ENCODE measurements at places on chromosomes 7 and 10.

- no peak for DNase-seq
Observed at GRCh38 chr10:1932692-1933094, 195.4 kb upstream of the ADARB2 start.

DNA sequence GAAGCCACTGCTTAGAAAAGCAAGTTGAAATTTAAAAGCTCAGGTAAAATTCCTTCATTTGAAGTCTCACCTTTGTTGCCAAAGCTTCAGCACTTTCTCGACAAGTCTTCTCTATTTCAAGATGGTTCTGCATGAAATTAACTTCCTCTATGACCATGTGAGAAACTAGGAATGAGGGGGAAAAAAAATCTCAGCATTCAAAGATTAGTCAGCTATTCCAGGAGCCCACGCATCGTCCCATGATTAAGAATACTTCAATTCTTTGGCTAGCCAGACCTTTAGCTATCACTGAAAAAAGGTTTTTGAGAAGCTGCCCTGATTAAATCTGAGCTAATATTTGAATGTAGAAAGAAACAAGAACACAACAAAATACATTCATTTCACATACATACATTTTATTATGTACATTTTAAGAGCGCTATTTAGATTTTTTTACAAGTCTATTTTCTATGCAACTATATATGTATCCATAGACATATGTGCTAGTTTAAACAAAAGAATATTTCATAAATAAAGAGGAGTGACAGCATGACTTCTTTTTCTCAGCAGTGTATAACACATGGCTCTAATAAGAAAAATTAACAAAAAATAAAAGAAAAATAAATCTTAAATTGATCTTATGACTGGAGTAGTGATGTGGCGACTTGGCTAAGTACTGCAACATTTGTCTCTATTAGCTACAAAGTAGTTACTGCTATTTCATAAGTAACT lies 44.8 kb downstream of the SHTN1 start:
- DNase-seq, result no peak

DNA sequence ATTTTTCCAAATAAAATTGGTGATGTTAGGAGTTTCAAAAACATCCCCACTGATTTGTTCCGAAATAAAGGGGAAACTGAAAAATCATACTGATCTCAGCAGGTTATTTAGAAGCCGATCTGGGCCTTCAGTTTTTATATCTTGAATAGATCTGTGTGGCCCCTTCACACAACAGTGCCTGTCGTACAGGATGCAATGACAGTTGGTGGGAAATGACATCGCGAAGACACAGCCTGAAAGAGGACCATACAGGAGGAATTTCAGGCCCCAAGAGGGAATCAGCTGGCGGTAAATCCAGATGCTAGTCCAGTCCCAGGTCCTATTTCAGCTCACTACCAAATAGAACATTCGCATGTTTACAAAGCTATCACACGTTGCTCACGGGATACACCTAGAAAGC lies 3.0 kb downstream of the H2BK1 start:
- no peak for DNase-seq

DNA sequence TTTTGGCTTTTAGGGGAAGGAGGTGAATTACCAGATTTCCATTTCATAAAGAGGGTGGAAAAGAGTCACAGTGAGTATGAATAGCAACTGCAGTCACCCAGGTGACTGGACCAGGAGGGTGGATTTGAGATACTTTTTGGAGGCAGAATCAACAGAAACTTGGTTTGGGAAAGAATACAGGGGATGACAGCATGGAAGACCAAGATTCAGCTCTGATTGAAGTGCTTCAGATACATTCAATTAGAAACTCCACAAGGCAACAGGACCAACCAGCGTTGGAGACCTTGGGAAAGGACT lies 83.0 kb downstream of the SGMS1 start:
- no peak for DNase-seq

DNA sequence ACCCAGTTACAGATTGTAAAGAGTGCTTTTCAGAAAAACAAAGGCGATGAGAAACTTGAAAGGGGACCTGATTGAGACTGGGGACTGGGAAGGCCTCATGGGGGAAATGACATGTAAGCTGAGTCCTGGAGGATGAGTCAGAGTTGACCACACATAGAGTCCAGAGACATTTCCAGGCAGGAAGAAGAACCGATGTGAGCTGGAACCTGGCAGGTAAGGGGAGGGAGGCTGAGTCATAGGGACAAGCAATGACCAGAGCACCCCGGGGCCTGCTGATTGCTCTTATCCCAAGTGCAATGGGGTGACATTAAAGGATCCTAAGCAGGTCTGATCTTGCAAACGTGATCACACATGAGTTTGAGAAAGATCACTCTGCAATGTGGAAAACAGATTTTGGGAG lies 11.7 kb downstream of the TLL2 start:
- DNase-seq, result no peak

- no peak for DNase-seq
Observed at GRCh38 chr7:132100981-132101380, 475.3 kb downstream of the PLXNA4 start.

DNA sequence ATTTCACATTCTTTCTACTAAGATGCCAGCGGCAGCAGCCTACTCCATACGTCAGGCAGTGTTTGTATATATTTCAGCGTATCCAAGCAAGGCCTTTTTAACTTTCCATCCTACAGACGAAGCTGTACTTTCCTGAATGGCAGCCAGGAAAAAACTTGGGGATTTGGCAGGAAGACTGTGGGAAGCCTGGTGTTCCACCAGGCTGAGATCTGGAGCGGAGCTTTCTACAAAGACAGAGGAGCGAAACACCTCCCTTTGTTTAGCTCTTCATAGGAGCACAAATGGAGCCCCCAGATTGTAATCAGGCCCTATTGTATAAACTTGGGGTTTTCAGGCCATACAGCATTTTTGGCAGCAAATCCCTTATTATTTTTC lies 143.8 kb downstream of the TES start:
- no peak for DNase-seq

- no peak for DNase-seq
Observed at GRCh38 chr7:136036336-136036735, 59.2 kb upstream of the MTPN start.

DNA sequence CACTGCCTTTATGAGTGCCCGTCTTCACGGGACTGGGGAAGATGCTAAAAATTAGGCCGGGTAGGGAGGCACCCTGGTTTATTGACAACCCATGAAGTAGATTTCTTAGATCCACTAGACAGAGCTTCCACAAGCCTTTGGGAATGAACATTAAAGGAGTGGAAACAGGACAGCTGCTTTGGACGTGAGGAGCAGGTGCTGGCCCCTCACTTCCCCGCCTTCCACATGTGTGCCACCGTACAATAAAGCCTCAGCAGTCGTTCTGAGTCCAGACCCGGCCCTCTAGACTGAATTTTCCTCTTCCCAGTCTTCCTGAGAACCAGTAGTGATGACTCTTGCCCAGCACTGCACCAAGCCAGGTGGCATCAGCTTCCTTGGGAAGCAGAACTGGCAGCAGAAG lies 282.4 kb downstream of the CELF2 start:
- no peak for DNase-seq

- DNase-seq, result no peak
Observed at GRCh38 chr7:75623390-75624133, 115.2 kb downstream of the HIP1 start.

DNA sequence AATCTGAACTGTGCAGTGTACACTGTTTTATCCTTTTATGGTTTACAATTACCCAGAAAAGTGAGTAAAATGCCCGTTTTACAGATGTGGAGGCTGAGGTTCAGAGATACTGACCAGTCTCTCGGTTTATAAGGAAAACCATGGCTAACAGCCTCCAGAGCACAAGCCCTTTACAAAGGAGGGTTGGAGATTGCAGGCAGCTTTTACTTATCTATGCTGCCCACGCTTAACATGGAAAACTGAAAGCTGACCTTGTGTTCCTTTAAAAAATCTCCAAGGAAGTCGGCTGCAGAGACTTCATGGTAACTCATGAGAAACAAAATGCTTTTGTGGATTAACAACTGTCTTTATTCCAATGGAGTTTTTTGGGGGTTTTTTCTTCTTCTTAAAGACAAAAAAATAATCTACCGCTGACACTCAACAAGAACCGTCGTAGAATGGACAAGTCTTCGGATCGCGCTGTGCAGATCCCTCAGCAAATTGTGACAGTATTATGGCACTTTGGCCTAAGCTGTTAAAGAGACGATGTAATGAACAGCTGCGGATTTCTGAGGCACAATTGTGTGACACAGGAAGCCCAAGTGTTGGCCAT lies 654 bp upstream of the SLF2 start:
- peak; percentile 69 for DNase-seq

GRCh38 chr10:76430061-76430645 lies 998.7 kb downstream of the LRMDA start:
- DNase-seq, result no peak

DNA sequence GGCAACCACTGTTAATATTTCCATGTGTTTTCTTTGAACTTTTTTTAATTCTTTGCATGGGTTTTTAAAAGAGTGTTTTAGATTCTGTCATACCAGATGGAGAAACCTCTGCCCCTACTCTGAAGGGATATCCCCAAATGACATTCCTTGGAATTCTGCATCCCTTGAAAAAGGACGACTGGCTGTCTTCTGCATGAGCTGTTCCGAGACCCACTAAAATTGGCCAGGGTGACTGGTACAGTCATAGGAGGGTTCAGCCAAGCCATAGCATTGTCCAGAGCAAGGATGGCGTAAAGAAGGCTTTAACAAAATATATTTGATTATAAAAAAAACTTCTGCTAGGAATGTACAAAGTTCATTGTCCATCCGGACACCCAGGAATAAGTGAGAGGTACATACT lies 952.9 kb downstream of the NRG3 start:
- no peak for DNase-seq

DNA sequence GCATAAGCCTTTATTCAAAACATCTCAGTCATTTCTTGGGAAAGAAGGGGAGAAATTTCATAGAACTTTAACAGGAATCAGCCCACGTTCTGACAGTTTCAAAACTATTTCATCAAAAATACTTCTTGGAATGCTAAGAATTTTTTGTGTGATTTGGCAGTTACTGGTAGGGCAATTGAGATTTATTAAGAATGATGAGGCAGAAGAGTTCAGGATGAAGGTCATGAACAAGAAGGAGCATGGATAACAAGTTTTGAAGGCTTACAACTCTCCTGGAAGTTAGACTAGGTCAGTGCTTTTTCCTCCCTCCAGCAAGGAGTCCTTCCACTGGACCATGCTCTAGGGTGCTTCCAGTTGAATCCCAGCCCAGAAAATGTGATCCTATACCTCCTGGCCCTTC lies 569.9 kb downstream of the ANKRD7 start:
- no peak for DNase-seq

DNA sequence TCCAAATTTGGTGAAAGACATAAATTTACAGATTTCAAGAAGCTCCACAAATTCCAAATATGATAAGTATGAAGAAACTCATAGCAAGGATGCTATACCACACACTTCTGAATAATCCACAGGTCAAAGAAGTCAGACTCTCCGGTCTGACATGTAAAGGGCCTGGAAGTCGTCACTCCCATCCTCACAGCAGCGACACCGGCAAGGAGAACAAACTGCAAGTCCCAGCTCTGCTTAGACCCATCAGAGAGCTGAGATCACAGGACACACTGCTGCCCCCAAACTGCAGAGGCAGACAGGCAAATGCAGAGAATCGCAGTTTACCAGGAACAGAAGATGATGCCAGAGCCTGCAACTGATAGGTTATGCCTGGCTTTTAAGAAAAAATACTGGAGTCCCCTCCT lies 62.0 kb downstream of the AMZ1 start:
- DNase-seq, result peak; percentile 23

- DNase-seq, result no peak
Observed at GRCh38 chr10:117215079-117215478, 17.8 kb downstream of the KCNK18 start.

DNA sequence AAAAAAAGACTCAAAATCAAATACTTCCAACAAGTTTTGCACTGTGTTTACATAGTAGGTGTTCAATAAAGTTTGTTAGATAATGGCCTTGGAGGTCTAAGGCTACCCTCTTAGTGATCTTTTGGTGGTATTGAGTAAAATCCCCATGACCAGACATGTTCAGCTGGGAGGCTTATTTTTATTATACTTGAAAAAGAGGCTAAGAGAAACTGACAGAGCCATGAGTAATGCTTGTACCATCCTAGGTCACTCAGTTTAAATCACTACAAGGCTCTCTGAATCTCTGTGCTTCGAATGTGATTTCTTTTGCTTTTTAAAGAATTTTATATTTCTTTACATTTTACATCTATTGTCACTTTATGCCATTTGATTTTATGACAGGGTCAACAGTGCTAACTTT lies 90.5 kb downstream of the TWIST1 start:
- no peak for DNase-seq

- DNase-seq, result no peak
Observed at GRCh38 chr7:41139789-41140188, 563.1 kb downstream of the INHBA start.

DNA sequence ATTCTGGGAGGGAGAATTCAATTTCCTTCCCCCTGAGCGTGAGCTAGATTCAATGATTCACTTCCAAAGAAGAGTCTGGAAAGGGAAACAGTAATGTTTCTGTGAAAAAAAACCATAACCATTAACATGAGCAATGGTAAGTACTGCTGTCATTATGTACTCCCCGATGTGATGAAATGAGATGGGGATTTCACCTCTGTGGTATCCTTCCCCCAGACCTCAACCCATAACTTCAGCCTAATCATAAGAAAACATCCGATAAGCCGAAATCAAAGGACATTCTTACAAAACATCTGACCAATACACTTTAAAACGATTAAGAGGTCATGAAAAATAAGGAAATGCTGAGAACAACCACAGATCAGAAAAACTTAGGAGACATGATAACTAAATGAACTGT lies 27.2 kb downstream of the EZH2 start:
- no peak for DNase-seq

DNA sequence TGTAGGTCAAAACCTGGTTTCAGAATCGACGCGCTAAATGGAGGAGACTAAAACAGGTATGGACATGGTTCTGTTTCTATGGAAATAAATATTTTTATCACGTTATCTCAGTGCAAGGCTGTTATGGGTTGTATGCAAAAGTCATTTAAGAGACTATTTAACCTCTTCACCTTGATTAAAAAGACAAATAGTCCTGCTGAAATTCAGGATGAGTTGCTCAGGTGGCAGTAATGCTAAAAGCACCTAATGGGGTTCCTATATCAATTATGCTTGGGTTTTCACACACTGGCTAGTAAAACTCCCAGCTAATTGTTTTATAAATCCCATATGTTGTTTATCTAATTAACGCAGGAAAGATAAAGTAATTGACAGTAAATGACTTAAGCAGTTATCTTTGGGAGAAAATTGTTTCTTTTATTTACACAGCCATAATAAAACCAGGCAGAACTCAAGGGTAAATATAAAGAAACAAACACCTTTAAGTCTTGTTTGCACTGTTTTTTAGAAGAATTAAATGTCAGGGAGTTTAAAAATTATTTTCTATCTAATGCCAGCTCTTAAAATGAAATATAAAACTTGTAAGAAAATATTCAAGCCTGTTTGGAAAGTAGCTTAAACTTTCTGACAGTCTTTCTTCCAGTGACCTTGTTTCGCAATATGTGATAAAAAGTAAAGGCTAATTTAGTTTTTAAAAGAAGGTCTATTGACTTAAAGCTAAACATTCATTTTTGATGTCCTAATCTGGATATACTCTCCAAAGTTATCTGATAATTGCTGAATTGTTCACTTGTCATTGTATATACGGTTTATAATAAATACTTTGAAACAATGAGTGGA lies 3.2 kb downstream of the HHEX start:
- no peak for DNase-seq

All from erythroblast (primary cell).